ENCODE measurements at places on chromosomes 7 and 10.

- no peak for DNase-seq
These were observed 16.7 kb downstream of the SKIDA1 start for GRCh38 chr10:21508706-21509331.

DNA sequence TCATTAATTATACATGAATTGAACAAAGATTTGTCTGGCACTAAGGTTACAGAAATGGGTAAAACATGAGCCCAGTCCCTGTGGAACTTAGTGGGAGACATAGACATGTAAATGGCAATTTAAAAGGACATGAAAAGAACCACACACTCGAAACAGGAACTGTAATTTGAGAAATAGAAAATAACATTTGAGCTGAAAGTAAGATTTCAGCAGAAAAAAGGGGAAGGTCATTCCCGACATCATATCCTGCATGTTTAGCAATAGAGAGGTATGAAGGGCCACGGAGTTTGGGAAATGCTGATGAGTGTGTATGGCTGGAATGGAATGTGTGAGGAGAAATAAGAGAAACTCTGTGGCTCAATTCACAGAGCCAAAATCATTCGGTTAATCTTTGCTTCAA is 175.4 kb upstream of the AHR start:
- DNase-seq, result no peak

DNA sequence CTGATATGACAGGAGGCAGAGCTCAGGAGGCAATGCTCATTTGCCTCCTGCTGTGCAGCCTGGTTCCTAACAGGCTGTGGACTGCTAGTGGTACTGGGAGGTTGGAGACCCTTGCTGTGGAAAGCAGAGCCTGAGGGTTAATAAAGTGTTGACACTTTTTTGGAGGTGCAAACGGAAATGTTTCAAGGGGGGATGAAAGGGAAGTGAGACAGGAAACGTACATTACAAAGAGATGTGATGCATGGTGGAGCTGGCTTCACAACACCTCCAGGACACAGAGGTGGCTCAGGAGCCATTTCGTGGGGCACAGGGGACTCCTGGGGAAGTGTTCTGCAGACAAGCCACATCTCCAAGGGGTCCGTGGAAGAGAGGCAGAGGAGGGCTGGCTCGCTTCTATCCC is 137.6 kb upstream of the SVIL start:
- DNase-seq, result no peak

GRCh38 chr7:102866535-102867215 is 46.1 kb upstream of the LRRC17 start:
- no peak for DNase-seq

DNA sequence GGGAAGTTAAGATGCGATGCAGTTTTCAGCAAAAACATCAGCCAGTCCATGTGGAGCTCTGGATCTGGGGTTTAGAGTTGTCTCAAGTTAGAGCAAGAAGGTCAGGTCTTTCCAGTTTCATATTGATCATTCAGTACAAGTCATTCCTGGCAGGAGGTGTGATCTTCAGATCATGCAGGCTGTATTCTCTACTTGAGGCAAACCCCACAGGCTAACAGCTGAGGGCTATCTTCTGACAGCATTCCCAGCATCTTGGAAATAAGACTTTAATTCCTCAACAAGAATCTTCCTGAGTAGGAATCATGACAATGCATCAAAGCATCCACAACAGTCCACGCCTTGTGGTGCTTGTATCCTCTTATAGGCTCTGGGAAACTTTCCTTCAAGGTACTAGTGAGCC is 94.9 kb upstream of the ZNF438 start:
- DNase-seq, result no peak

GRCh38 chr10:79483299-79483698 is 29.0 kb upstream of the EIF5AL1 start:
- DNase-seq, result no peak

DNA sequence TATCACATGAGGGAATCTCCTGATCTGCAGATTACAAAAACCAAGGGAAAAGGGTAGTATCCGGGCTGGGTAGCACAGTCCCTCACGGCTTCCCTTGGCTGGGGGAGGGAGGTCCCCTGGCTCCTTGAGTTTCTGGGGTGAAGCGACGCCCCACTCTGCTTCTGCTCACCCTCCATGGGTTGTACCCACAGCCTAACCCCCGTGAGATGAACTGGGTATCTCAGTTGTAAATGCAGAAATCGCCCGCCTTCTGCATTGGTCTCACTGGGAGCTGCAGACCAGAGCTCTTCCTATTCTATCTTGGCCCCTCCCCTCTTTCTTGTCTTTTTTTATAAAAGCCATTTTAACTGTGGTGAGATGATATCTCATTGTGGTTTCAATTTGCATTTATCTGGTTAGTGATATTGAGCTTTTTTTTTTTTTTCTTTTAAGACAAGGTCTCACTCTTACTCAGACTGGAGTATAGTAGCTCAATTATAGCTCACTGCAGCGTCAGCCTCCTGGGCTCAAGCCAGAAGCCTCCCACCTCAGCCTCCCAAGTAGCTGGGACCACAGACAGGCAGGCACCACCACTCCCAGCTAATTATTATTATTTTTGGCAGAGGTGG is 87.8 kb downstream of the ABCC2 start:
- no peak for DNase-seq

DNA sequence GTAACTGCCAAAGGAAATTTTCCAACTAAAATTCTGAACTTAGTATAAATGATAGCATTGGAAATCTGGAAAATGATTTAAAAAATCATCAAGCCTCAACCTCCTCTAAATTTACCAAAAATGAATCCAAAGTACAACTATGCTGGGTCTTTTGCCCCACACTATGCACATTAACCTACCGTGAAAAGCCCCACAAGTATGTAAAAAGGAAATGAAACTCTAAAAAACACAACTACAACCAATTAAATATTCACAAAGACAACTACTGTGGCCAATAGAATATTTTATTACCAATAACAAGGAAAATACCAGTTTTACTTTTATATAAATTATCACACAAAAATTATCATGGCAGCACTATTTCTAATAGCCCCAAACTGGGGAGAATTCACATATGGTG is 19.3 kb downstream of the EIF3A start:
- DNase-seq, result no peak

GRCh38 chr7:142556740-142557139 is 192.5 kb upstream of the PRSS1 start:
- no peak for DNase-seq

DNA sequence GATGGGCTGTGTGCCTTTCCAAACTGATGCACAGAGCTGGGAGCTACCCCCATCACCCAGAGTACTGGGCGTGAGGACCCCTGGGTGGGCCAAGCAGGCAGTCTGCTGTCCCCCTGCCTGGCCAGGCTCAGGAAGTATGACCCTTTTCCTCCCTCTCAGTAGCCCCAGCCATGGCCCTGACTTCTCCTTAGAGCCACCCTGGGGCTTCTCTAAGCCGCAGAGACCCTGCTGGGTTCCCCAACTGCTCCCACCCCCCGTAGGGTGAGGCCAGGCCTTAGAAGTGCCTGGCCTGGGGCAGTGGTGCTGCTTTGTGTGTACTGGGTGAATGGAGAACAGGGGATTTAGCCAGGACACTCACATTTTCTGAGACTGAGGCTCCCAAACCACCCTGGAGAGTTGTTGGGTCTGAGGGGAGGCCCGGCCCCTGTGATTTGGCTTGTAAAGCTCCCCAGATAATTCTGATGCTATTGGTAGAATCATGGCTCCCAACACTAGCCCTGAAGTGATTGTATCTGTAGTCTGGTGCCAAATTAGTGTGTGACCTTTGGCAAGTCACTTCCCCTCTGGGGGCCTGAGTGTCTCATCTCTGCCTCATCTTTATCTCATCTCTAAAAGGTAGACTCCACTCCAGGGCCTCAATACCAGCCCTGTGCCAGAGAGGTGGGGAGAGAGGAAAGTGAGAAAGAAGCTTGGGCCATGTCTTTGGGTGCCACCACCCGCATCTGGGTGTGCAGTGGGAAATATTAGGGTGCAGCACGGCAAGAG is 99.7 kb upstream of the PPIF start:
- DNase-seq, result no peak

DNA sequence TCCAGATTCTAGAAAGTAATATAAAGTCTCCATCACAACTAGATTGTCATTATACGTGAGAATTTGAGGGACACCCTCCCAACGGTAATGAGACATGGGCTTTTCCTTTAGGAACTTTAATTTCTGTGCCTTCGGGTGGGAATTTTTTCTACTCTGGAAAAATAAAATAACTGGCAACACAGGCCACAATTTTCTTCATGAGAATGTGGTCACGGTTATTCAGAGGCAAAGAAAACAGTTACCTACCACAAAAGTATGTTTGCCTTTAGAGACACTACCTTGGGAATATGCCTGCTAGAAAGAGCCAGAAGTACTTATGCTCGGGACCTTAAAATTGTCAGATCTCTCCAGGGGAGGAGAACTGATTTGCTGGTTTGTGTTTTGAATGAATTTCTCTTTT is 99.4 kb downstream of the ITGA8 start:
- no peak for DNase-seq

DNA sequence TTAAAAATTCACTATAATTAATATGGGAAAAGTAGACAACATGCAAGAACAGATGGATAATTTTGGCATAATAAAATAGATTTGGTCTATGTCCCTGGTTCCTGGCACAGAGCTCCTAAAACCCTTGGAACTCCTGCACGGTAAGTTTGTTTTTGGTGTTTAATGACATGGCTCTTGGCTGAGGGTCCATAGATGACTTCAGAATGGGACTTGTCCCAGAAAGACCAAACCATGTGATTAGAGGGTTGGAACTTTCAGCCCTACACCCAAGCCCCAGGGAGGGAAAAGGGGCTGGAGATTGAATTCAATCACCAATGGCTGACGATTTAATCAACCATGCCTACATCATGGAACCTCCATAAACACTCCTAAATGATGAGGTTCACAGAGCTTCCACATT is 12.6 kb upstream of the GSDME start:
- DNase-seq, result no peak

- no peak for DNase-seq
These were observed 127.2 kb downstream of the WDFY4 start for GRCh38 chr10:48811917-48812316.

- no peak for DNase-seq
These were observed 26.4 kb downstream of the SLC35B4 start for GRCh38 chr7:134290286-134290685.

DNA sequence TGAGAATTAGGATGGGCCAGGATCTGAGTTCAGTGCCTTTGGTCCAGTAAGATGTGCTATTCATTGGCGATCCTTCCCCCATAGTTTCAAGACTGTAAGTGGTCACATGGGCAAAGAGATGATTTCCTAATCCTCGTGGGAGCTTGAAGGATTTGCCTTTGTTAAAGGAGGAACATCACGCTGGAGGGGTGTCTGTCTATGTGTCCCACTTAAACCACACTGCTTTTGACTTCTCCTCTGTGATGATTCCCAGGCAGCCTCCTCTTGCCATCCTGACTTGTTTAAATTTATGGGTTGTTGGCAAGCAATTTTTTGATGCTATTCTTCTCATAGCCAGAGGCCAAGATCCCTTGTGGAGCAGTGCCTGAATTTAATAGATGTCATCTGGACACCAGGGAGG is 154.0 kb downstream of the TCF7L2 start:
- no peak for DNase-seq

- DNase-seq, result no peak
These were observed 35.3 kb downstream of the NET1 start for GRCh38 chr10:5447611-5448071.

- no peak for DNase-seq
These were observed 849.1 kb upstream of the AUTS2 start for GRCh38 chr7:68748934-68749900.

- DNase-seq, result no peak
These were observed 757.8 kb downstream of the INHBA start for GRCh38 chr7:40944981-40945585.

DNA sequence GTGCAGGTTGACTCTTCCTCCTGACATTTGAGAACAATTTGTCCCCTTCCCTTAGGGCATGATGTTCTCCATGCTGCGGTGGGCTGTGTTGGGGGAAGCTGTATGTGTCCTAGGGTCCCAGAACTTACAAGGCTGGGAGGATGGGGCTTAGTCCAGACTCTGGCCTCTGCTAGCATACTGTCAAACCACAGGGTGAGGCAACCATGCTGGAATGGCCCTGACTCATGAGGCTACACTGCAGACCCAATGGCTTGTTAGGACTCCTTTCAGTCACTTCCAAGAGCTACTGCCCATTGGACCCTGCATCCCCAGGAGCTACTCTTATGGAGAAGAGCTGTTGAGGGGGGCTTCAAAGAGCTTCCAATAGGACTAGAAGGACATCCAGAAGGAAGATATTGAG is 20.1 kb upstream of the FAM170B start:
- DNase-seq, result no peak

DNA sequence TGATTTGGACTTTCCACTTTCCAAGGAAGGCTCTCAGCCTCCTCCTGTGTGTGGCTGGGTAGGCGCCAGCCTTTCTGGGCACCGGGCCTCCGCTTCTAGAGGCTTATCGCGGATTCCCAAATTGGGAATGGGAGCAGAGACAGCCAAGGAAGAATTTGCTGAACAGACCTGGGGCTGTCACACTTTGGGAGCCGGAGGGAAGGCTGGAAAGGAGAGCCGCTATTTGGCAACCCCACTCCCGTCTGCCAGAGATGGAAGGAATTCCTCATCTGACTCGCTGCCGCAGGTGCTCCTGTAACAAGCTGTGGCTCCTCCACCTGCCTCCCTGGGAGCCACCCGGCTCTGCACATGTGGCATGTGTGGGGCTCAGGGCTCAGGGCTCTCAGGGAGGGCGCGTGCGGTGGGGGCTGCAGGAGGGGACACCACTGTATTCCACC is 50.8 kb upstream of the ECHDC3 start:
- DNase-seq, result no peak

Measured in GM19239 (cell line).